Right cardiac atrium (tissue), 5 donors: ENCODE measurements at places on chromosomes 11 and 22. TPM values are rescaled to one million over a fixed set of nuclear protein-coding genes. Genes with fewer than 3 reads are reported as not detected.
A peak's percentile ranks its signal among the peaks of the same experiment; 100 is the strongest.

GRCh38 chr11:57527056-57527631, 3.4 kb downstream of the TIMM10 start:
- peak; percentile 65 for DNase-seq

DNA sequence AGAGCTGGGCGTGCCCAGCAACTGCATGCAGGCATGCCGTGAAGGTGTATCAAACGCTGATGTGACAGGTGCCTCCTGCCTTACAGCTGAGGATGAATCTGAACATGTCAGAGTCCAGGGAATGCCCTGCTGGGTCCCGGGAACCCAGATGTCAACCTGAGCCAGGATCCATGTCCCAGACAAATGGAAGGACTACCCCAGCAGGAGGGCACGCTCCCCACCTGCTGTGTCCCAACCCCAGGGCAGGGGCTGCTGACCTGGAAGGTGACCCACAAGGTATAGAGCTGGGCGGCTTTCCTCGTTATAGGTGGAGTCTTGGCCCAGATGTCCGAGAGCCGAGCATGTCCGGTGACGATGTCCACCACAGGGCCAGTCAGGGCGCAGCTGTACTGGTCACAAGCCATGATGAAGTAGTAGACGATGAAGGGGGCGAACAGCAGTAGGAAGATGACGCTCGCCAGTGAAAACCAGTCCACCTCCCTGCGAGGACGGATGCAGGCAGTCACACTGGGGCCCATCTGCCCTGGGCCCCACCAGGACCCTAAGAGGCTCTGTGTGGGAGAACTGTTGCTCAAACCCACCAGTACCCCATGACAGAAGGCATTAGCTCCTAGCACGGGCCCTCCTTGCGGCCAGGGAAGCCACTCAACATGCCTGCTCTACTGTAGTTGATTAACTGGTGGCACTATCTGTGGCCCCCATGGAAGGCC, 4.3 kb downstream of the DHCR7 start:
- peak; percentile 44 for DNase-seq

MEI1 gene
- total RNA-seq: 1.3 TPM

- no peak for DNase-seq
Measured at GRCh38 chr22:23089010-23089409, 18.7 kb downstream of the GNAZ start.

DNA sequence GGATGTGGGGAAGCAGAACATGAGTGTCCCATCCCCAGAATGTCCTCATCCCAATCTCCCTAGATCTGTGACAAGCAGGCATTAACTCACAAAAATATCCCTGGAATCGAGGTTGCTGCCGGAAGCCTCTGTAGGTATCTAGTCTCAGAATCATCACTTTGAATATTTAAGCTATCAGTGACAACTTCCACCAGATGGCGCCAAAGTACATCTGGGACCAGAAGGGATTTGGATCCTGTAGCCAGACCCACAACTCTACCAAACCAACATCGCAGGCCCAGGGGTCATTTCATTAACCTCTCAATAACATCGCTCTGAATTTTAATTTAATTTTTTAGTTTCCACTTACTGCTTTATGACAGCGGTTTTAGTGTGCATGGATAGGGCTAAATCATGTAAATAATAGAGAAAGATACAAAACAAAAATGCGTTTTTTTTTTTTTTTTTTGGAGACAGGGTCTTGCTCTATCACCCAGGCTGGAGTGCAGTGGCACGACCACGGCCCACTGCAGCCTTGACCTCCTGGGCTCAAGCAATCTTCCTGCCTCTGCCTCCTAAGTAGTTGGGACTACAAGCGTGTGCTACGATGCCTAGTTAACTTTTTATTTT, 1.1 kb upstream of the EXT2 start:
- DNase-seq: peak; percentile 72

DNA sequence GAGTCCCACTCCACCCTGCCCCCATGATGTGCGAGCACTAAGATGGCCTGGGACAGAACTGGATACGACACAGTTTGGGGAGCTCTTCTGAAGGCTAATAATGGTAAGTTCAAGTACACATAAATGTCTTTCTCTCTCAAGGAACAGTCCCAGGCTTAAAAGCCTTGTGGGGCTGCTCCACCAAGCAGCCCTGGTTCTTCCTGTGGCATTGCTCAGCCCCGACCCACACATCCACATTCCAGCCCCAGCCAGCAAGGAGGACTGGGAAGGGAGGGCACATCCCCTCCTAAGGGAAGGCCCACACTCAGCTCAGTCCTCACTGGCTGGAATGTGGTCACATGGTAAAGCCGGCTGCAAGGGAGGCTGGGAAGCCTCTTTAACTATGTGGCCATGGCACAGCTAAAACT, 13.3 kb upstream of the MB start:
- DNase-seq: no peak

BRSK2 gene
- 0.61 TPM for total RNA-seq

- DNase-seq: no peak
Measured at GRCh38 chr22:47835726-47836125, 1073.3 kb downstream of the TBC1D22A start.

OR5P2 gene
- total RNA-seq: not detected

NTM gene
- 114 TPM for total RNA-seq

DNA sequence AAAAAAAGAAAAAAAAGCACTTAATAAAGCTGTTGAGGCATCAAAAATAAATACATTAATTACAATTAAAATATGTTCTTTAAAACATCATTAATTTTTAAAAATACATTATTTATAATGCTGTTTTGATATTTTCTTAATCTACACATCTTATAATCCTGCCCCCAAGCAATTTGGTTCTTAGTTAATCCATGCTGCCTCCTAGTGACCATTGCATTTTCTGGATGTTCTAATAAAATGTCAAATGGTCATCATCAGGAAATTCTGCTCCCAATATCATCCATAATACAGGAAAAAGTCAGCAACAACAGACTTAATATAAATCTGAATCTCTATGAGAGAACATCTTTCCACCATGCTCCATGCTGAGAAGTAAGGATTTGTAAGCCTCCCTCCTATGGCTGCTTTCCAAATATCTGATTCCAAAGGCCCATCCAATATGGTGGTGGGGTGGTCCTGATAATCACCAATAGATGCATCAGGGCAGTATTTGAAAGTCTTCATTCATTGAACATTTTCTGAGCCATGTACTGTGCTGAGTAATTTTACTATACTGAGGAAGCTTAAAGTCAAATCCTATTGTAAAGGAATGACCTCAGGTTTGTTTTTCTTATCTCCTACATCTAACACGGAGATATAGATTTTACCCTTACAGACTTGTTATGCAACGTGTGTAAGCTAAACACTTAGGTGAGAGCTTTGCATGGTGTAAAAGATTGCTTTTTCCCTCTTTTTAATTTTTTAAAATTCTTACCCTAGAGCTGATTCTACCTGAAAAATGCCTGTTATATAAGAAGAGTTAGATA, 124.7 kb upstream of the BMAL1 start:
- DNase-seq: no peak

CHRM4 gene
- 0.14 TPM for total RNA-seq

DNA sequence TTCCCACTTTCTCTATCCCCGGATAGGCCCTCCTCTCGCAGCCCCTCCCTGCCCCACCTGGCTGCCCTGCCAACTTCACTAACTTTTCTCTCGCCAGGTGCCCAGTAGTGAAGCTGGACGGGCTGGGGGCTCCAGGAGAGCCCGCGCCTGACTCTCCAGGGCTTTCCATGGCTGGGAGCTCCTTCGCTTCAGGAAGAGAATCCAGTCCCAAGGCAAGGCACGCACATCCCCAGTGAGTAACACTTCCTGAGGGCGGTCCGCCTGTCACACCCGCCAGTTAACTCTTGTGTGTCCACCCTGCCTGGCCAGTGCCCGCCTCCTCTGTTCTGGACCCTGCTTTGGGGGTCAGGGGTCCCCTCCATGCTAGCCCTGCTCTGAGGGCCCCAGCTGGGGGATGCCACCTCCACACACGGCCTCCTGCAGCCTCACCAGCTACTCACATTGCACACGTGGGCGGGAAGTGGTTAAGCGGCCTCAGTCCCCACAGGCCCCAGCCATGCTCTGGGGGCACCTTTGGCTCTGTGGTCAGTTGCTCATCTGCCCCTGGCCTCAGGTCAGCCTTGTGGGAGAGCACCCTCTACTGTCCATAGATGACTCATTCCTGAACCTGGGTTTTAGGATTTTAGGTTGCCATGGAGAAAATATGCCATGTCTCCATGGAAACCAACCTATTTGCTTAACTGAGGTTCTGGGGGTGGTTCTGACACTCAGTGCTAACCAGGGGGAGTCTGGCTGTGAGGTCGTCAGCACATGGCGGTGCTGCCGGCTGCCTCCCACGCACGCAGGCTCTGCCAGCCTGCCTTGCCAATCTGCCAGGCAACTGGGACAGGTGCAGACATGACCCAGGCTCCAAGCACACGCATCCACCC, at the start of gene RIN1:
RIN1 (minus strand) TSS at position 201 of the 869 bp plus-strand sequence; CDS start at position 169, 32 bp downstream.
- peak; percentile 77 for DNase-seq

DNA sequence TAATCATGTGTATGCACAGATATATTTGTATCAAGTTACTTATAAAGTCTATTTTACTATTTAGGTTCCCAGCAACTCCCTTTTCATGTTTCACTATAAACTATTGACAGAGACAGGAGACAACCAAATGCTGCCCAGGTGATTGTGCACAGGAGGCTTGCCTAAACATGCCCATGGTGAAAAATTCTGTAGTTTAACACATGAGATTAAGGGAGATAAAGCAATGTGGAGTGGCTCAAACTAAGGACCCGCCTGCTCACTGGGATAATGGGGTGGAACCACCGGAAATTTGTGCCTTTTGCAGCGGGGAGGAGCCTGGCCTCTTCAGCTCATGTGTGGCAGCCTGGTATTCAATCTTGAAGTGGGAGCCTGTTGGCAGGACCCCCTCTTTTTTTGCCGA, 459.5 kb upstream of the CNTN5 start:
- DNase-seq: no peak

GRCh38 chr11:37988031-37988430, 1390.0 kb upstream of the RAG2 start:
- peak; percentile 36 for DNase-seq

DNA sequence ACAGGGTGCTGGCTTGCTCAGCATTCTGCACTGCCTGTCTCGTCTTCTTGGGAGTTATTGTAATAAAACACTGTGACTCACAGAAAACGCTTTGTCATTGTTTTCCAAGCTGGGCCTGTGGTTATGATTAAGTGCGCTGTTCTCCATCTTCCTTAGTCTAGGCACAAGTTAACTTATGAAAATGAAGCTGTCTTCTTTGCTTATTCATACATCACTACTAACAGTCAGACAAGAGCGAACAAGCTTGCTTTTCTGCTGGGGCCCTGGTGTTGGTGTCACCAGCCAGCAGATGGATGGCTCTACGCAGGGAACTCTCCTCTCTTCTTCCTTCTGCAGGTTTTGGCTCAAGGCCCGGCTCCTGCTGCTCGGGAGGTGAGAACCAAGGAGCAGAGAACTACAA, 380.1 kb upstream of the SYN3 start:
- DNase-seq: no peak

KDM4D gene
- total RNA-seq: 1.1 TPM

DNA sequence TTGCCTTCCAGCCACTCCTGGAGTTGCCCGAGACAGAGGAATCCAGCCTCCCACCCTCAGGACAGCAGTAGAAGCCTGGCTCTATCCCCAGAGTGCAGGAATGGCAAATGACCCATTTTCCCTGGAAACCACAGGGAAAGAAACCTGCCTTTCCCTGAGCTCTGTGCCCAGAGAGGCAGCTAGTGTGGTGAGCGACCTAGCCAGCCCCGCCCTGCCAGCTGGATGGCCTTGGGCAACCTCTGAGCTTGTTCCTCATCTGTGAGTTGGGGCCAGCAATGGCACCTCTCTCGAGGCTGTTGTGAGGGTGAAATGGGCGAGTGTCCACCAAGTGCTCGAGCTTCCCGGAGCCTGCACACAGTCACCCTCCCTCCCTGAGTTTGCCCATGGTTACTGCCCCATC, 3.7 kb downstream of the OMP start:
- DNase-seq: no peak

GRCh38 chr11:76589477-76589876, 81.1 kb downstream of the LRRC32 start:
- DNase-seq: peak; percentile 36

DNA sequence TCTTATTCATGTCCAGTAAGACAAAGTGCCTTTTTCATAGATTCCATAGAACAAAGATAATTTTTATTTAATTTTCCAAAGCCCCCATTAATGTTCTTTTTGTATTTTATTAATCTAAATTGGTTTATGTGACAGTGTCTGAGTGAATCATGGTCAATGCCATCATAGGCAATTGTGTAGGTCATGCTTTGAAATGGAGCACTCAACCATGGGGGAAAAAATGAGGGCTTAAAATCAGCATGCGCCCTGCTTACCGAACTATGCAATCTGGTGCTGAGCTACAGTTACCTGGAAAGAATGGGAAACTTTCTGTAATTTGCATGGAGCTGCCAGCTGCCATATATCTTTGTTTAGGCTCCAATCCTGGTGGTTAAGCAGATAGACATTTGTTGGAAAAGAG, 28.4 kb upstream of the RAB38 start:
- DNase-seq: no peak

- no peak for DNase-seq
Measured at GRCh38 chr11:76795290-76795935, 12.3 kb downstream of the TSKU start.
